ENCODE measurements at places on chromosomes 12 and 14. TPM values are rescaled to one million over a fixed set of nuclear protein-coding genes. Genes with fewer than 3 reads are reported as not detected.

Gene SLC7A8
- total RNA-seq = not detected

Gene LALBA
- total RNA-seq = not detected

Gene SBNO1
- total RNA-seq = 40.2 TPM

Gene CCDC175
- total RNA-seq = not detected

Gene PLEKHD1
- not detected for total RNA-seq

DNA sequence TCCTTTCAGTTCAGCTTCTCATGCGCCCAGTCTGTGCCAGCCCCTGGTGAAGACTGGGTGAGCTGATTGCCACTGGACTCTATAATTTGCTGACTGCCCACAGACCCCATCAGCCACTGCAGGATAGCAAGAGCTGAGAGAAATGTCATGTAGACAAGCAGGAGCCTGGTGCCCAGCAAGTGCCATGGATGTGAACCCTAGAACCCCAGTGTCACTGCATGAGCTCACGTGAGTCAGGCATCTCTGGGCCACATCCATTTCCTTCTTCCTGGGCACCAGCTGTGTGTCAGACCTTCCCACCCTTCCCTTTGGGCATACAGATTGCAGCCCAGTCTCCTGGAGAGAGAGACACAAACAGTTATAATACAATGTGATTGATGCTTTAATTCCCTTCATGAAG is 73.8 kb downstream of the NTF3 start:
- no peak for DNase-seq

- no peak for DNase-seq
Measured at GRCh38 chr12:67910360-67911274, 78.6 kb upstream of the IFNG-AS1 start.

DNA sequence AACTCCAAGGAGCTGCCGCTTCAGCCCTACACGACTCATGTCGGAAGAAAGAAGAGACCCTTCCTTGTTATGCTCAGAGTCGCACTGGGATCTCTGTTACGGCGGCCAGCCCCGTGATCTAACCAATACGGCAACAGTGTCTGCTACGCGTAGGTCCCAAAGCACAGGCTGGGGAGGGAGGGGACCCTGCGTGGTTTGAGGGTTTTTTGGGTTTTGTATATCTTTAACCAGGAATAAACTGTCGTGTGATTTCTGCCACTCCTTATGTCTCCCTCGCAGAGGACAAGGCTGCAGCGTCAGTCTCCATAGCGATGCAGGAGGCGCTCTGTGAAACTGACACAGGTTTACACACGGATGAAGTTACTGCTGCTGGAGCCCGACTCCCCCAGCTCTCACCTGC is 60.0 kb upstream of the DIO3 start:
- DNase-seq = no peak

- DNase-seq = no peak
Measured at GRCh38 chr12:31866523-31866922, 92.7 kb upstream of the RESF1 start.

- no peak for DNase-seq
Measured at GRCh38 chr12:10466311-10466710, 13.1 kb upstream of the KLRC1 start.

DNA sequence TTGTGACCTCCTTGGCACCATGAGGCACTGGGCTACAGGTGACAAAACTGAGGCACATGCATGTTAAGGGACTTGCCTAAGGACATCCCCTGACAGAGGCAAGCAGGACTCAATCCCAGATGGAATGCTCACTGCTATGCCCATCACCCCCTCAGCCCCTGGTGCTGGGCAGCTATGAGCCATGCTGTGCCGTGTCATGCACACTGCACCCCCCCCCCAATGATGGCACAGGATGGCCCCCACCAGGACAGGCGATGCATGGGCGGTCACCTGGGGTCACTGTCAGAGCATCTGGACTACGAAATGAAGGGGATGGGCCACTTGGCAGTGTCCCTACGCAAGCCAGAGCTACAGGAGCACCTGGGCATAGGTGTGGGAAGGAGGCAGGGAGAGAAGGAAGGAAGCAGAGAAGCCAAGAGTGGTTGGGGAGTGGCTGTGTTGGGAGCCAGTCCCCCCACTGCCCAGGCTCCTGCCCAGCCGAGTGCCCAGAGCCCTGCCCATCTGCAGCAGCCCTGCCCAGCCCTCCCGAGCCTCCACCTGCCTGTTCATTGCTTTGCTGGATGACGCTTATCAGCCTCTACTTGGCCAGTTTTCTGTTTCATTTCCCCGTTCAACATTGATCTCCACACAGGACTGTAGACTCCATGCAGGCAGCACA is 84.9 kb upstream of the DIO3 start:
- no peak for DNase-seq

Data from HepG2 (cell line).